Cortex of kidney (tissue), 1 donor: ENCODE measurements at places on chromosomes 3 and 15.

DNA sequence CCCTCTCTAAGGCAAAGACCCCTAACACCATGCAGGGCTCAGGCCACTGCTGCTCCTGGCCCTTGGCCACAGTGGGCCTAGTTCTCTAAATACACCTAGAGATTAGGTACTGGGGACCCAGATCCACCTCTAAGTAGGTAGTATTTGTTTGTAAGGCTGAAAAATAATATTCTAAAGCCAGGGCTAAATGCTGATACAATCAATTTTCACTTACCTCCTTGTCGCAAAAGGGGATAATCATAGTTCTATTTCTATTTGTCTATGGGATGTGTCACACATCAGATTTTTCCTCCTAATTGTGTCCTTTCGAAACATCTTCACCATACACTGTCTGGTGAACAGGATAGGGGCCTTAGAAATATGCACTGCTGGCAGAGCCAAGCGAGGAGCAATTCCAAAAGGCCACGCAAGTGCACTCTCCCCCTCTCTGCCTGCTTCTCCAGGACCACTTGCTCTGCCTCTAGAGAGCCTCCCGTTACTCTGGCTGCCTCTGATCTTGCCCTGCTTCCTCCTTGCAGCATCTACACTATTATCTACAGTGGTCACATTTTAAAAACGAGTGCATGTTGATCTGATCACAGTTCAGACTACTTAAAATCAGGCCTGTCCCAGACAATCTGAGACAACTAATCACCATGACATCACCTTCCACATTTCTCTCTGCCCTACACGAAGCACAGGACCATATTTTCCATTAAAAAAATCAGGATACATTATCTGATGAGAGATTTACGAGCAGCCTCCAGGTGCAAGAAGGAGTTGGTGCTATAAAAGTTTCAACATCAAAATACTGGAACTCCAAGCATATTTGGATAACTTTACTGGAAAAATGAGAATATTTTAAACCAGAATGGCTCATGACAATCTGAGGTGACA is 115.4 kb downstream of the MYLK start:
- no peak for DNase-seq

DNA sequence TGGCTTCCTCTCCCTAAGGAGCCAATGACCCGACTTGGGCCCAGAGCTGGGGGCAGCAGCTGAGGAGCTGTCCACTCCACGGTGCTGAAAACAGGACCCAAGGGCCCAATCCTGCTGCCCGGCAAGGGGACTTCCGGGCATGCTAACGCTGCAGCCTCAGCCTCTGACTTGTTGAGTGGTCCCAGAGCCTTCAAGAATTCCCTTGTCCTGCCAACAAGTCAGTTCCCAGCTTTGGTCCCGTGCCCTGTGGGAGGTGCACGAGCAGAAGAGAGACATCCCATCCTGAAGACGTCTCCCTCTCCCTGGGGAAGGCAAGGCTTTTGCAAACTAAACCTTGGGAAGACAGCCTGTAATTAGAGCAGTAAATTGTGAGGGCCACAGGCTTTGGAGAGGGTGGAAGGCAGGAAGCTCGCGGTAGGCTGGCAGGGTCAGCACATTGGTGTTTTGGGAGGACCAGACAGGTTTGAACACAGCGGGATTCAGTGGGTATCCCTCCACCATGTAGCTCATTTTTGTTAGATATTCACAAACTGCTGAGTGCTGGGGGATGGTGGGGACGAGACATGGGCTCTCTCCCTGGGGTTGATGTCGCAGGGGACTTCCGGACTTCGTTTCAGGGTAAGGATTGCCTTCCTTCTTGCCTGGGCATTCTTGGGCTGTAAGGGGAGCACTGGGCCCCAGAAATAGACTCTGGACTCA is 29.8 kb upstream of the PRR23E start:
- DNase-seq, result no peak

GRCh38 chr3:39404943-39405686 is 1.4 kb upstream of the RPSA start:
- DNase-seq, result no peak

- no peak for DNase-seq
Observed at GRCh38 chr3:105674437-105675065, 194.3 kb downstream of the CBLB start.

GRCh38 chr3:14231145-14231990 is 52.8 kb downstream of the LSM3 start:
- DNase-seq, result no peak

GRCh38 chr15:75713338-75713895 is 769 bp upstream of the CSPG4 start:
- no peak for DNase-seq

DNA sequence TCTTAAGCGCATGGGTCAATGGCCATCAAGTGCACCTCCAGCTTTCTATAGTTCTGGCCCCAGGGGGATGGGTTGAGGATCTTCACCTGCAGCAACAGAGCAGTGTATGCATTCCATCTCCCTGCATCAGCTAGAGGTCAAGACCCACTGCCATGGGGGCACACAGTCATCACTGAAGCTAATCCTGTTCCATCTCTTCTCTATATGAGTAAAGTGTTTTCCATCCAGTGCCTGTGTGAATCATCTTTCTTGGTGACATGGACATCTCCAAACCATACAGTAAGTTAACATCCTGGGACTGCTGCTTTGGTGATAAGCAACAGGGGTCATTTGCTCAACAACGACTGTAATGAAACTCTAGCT is 4.4 kb upstream of the ENTPD3 start:
- DNase-seq, result no peak

GRCh38 chr3:71310980-71311660 is 272.4 kb downstream of the FOXP1 start:
- DNase-seq, result no peak

DNA sequence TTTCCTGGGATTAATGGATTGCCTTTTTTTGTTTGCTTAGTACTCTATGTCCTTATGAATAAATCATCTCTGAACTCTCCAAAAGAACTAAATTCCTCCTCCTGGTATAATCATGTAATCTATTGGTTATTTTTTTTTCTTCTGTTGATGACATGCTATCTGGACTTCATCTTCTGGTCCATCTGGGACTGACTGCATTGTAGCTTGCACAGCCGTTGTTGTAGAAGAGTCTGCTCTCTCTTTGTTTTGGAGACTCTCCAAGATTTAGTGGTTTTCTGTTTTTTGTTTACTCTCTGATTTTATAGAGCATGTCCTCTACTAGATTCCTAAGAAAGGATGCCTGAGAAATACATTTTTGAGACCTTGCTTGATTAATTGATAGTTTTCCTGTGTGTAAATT is 19.1 kb downstream of the IREB2 start:
- DNase-seq, result no peak

DNA sequence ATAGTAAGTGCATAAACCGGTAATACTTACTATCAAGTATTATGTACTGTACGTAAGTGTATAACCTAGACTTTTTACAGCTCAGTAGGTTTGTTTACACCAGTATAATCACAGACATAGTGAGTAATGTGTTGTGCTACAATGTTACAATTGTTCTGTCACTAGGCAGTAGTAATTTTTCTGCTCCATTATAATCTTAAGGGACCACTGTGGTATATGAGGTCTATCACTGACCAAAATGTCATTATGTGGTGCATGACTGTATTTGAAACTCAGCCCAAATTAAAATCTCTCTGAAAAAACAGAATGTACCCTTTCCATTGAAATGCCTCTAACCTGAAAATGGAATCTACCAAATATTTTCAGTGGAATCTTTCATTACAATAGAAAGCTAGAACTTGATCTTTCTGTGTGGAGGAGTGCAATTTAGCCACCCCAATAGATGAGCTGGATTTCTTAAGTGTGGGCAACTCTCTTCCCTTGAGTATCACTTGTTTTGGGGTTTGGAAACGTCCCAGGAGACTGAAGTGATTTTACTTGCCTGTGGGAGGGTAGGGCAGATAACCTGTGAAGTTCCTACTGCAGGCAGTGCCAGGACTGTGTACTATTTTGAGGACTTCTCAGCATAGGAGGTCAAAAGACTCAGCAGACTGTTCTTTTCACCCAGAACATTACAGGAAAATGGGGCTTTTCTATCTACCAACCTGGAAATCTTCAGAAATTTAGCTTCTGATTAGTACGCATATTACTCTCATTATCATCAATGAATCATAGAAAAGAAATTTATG is 50.9 kb downstream of the FAM98B start:
- no peak for DNase-seq

- DNase-seq, result no peak
Observed at GRCh38 chr3:78257951-78258530, 1218.1 kb downstream of the ROBO2 start.

- DNase-seq, result no peak
Observed at GRCh38 chr3:10251006-10251405, 2.7 kb downstream of the TATDN2 start.

GRCh38 chr3:11510001-11510340 is 133.7 kb downstream of the VGLL4 start:
- DNase-seq, result no peak
